ENCODE measurements at places on chromosomes 11 and 22.

DNA sequence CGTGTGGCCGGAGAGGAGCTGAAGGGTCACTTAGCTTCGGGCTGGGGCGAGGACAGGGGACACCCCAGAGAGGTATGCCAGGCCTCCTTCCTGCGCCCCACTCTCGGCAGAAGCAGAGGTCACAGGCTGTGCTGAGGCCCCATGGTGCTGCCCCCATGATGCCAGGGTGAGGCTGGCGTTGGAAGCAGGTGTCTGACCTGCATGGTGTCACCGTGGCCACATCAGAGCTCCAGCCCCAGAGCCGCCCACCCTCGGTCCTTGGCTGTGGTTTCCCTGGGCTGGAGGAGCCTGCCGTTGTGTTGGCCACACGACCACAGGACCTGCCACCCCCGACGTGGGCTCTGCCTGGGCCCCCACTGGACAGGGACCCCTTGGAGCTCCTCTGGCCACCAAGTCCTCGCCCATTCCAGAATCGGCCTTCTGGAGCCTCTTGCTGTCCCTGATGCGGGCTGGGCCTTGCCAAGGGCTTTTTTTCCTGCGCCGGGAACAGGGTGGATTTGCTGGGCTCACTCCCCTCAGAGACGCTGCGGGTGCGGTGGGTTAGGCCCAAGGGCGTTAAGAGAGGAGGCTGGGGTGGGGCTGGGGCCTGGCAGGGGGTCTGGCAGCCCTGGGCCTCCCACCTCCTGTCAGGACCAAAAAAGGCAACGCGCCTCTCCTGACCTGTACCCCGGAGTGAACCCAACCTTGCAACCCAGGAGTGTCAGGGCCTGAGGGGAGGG is 8.2 kb upstream of the TSSC4 start:
- DNase-seq = no peak

DNA sequence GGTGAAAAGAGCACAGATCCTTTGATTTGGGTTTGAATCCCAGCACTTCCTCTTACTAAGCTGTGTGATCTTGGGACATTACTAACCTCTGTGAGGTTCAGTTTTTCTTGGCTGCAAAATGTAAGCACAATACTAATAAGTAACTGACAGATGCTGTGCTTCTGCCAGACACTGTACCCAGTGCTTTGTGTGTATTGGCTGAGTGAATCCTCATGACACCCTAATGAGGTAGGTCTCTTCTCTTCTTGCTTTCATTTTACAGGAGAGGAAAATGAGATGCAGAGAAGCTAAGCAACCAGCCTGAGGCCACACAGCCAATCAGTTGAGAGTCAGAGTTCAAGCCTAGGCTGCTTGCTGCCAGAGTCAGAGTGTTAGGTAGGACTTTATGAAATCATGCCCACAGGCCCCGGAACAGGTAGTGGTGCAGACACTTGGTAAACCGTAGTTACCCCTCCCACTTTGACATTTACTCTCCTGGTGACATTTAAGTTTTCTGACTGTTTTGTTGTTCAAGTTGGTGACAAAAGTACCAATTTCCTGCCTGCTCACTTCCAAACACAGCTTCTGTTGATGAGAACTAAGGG is 21.2 kb downstream of the PTPRJ start:
- DNase-seq = peak; percentile 93

GRCh38 chr11:123511037-123511870 is 81.2 kb downstream of the GRAMD1B start:
- peak; percentile 83 for DNase-seq

GRCh38 chr11:17600316-17601255 is 53.5 kb downstream of the OTOG start:
- DNase-seq = no peak

DNA sequence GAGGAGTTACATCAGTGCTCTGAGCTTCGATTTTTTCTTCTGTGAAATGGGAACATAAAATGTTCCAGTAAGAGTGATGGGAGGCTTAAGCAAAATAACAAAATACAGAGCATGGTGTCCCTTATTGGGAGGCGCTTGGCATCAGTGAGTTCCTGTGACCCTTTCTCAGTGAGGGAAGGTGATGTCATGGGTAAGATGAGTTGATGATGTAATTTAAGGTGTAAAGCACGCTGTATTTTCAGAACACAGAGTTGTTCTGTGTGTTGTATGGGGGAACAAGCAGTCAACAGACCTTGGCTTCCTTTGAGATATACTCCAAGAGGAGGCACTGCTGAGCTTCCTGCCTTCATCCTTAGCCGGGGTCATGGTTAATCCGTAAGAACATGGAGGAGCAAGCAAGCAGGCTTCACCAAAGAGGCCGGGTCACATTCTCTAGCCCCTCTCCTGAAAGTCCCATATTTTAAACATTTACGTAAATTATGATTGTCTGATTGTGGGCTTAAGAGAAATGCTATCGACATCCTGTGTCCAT is 266.7 kb downstream of the LARGE1 start:
- DNase-seq = no peak

DNA sequence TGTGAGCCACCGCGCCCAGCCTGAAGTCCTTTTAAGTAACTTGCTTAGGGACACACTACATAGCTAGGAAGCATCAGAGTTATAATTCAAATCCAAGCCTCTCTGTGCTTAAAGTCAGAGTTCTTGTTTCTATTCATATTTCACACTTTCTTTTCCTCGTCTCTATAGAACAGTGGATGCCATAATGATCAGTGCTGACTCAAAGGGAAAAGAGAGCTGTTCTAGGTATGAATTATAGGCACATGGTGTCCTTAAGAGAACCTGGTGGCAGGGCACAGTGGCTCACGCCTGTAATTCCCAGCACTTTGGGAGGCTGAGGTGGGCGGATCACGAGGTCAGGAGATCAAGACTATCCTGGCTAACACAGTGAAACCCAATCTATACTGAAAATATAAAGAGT is 400.2 kb upstream of the DDI1 start:
- DNase-seq = no peak

All from activated naive CD4-positive, alpha-beta T cell treated with anti-CD3 and anti-CD28 coated beads, Interleukin-2, amount 10 ng/mL, durations not matched to agents 7 days and 5 days (primary cell).